Left renal pelvis (tissue), 4 donors: ENCODE measurements at places on chromosomes 3 and 15. TPM values are rescaled to one million over a fixed set of nuclear protein-coding genes. Genes with fewer than 3 reads are reported as not detected.

- DNase-seq = no peak
These were observed 104.3 kb downstream of the CD47 start for GRCh38 chr3:107986505-107986904.

STAC gene
- 4.0 TPM for polyA plus RNA-seq

GRCh38 chr3:177934001-177934891 is 602.0 kb upstream of the KCNMB2 start:
- peak; percentile 31 for DNase-seq

- no peak for DNase-seq
These were observed at the start of gene ONECUT1 for GRCh38 chr15:52790169-52790708. Gene ONECUT1, minus strand, starts transcription at chr15:52790336. Its CDS starts 452 bp downstream, at chr15:52789884.

DNA sequence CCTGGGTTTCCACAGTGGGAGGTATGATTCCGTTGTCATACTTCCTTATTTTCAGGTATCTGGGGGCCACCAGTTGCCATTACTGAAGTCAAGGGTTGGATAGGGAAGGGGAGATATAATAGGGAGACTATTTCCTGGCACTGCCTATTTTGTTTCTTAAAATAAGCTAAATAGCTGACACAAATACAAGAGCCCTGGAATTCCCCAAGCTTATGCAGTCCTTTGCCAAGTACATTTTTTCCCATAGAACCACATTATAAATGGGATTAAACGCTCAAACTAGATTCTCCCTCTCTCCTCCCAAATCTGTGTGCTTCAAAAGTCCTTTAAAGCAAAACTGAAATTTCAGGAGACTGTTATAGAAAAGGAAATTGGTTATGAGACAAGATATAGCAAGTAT is 68.7 kb downstream of the AP4E1 start:
- no peak for DNase-seq

- DNase-seq = no peak
These were observed 23.6 kb downstream of the TRPM1 start for GRCh38 chr15:31077941-31078340.

UTS2B gene
- 1.2 TPM for polyA plus RNA-seq

GRCh38 chr3:171018156-171018935 is 8.2 kb downstream of the SLC2A2 start:
- no peak for DNase-seq

DNA sequence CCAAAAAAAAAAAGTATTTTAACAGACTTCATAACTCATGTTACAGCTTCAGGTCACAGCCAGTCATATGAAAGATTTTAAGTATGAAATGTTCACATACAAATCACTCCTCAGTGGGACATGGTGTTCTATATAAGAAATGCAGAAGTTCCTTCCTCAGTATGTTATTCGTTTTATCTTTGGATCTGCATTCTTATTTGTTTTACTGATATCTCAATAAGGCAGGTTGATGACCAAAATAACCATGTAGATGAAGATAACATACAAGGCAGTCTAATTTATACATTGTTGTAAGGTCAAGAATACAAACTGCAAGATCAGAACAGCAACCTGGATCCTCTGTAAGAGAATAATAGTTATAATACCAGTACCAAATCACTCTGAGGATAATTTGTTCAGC is 75.6 kb downstream of the CHAC1 start:
- DNase-seq = no peak

- no peak for DNase-seq
These were observed 5.4 kb upstream of the ABHD17C start for GRCh38 chr15:80689716-80690115.

GRCh38 chr3:23999012-23999641 is 54.0 kb downstream of the NR1D2 start:
- DNase-seq = no peak

DNA sequence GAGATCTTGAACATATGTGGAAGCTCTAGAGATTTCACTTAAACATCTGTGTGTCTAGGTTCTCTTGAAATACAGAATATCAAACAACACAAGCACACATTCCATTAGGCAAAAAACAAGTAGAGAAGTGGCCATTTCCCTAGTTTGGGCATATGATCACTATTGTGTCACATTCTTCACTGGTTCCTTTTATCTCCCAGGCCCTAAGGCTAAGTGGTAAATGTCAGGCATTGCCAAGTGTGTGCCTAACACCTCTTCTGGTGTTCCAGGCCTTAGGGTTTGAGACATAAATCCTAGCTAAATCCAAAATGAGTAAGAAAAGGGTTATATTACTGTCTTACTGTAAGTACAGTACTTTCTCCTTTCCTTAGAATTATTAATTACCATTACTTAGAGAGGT is 880.1 kb downstream of the PDCD6IP start:
- no peak for DNase-seq
